Right atrium auricular region (tissue), 2 donors: ENCODE measurements at places on chromosomes 11 and 22.

DNA sequence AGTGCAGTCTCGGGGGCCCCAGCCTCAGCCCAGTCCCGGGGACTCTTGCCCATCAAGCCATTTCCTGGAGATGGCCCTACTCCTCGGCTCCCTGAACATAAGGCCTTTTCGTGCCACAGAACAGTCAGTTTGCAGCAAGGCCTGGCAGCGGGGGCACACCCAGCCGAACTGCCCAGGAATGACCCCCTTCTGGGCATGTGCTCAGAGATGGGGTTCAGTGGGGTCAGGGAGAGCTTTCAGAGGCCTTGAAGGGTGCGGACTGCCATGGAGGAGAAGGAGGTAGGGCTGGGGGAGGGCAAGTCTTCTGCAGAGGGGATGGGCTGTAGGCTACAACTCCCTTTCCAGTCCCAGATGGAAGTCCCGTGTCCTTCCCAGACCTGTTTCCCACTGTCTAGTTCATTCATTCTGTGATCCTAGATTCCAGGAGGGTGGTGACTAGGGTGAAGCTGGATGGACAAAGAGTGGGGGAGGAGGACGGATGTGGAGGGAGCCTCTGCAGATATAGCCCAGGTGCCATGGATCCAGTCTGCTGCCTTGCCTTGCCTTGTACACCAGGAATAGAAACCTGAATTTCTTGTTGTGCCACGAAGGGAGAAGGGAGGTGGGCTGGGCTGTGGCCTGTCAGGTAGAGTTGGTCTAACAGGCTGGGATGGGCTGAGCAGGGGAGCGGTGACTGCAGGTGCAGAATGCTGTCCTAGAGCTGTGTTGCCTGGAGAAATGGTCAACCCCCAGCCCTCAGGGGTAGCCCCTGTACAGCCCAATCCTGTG is 14.2 kb upstream of the OMP start:
- no peak for DNase-seq

DNA sequence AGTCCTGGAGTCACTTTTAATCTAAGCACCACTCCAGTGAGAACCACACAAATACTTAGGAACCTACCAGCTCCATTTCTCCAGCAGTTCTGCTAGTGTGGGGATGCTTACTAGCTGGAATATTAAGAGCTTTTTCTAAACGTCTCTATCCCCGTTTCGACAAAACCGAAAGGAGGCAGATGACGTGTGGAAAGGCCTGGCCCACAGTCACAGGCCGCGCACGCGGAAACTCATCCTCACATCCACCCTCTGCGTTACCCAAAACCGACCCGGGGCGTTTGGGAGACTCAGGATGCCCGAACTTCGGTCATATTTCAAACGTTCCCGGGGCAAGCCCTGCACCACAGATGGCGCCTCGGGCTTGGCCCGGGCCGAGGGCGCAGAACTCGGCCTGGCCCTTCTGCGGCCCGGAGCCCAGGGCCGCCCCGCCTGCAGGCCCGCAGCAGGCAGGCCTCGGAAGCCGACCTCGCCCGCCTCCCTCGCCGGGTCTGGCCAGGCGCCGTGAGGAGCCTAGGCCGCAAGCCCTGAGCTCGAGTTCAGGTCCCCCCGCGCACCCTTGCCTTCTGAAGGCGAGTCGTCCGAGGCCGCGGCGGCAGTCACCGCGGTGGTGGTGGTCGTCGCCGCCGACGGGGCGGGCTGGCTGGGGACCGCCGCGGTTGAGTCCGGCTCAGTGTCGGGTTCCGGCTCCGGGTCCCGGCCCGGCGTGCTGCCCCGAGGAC is 473 bp downstream of the FNBP4 start:
- peak; percentile 86 for DNase-seq

- DNase-seq = no peak
Observed at GRCh38 chr22:42440728-42441127, 8.5 kb upstream of the NFAM1 start.

DNA sequence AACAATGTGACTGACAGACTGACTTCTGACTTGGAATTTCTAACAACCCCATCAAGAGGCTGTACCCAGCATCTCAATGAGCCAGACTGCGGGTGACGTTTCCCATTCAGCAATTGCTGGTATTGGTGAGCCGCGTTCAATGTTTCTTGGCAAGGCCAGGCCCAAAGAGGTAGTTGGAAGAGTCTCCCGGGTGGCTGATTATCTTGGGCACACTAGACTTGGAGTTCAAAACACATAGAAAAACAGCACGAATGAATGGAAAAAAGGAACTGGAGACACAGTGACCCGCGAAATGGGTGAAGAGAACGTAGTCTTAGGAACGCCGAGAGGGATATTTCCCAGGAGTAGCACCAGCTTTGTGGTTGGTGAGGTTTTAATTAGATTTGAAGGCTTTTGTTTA is 115.7 kb downstream of the RPS6KA4 start:
- no peak for DNase-seq

- no peak for DNase-seq
Observed at GRCh38 chr11:5679811-5680210, 5.1 kb downstream of the TRIM5 start.
